ENCODE measurements at places on chromosomes 2 and 18.
A peak's percentile ranks its signal among the peaks of the same experiment; 100 is the strongest.

DNA sequence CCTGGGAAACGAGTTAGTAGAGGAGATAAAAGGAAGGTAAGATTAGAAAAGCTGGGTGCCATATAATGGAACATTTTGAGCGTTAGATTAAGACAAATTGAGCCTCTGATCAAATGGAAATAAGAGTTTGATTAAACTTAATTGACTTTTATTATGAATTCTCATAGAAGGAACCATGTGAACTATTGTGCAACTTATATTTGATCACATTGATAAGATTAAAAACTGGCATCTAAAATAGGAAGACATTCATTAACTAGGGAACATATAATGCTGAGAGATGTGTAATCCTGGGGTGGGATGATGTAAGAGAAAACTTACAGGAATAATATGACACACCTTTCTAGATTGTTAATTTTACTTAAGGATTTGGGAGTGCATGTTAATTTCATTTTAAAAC, 22.5 kb downstream of the TBR1 start:
- DNase-seq = no peak

DNA sequence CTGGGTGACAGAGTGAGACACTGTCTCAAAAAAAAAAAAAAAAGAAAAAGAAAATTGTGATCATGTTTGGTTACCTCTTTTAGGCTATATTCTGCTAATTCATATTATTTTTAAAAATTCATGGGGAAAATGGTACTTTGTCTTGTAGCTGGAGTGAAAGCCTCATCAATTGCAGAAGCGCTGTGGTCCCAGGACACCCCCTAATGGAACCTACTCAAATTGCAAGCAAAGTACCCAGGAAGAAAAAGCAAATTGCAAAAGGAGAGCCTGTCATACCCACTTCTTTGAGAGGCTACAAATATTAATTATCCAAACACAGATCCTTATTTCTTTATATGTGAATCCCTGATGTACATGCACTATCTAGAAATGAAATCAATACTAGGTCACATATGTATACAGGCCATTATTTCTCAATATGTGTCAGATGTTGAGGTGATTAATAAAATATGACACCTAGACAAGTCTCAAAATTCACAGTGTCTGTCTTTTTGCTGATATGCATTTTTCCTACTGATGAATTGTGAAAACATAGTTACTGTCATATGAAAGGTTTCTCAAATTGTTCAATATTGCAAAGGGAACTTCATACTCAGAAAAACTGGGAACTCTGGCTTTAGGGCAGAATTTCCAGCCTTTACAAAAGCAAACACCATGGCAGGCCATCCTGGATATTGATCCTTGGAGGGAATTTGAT, 12.6 kb downstream of the CRACDL start:
- no peak for DNase-seq

- DNase-seq = peak; percentile 17
Observed at GRCh38 chr18:9951022-9951859, 37.4 kb downstream of the VAPA start.

- no peak for DNase-seq
Observed at GRCh38 chr18:76913583-76913982, 91.2 kb downstream of the ZNF236 start.

- DNase-seq = no peak
Observed at GRCh38 chr2:16669388-16669787, 3.8 kb upstream of the CYRIA start.

DNA sequence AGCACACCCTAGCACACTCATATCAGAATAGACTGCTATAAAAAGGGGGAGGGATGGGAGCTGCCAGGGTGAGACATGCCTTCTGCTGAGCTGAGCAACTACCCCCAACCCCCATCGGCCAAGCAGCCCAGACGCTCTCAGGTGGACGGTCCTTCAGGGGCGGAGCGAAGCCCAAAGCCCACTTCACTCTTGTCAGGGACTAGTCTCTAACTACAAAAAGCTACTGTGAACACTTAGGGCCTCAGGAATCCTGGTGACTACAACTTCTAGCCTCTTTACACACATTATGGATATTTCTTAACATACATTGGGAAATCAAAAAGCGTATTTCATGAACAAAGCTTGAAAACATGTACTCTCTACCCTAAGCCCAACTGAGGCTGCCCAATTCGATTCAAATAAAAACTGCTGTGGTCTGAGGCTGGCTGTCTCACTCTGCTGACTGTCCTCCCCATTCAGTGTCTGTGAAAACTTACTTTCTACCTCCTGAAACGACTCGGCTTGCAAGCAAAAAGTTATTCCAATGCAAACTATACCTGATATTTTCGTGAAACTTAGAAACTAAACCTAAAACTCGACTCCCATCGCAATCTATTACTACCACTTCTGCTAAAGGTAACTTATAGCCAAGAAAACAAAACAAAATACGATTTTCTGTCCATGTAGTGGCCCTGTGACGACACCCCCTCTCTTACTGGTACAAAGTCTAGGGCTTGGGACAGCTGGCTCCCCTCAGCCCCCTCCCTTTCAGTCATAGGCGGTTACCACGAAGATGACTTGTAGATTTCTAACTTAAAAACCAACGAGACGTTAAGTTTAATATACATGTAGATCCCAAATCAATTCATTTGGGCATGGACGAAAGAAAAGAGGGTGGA, 1.2 kb downstream of the SERTAD2 start:
- DNase-seq = peak; percentile 56

- no peak for DNase-seq
Observed at GRCh38 chr2:85731606-85732005, 22.2 kb upstream of the ATOH8 start.

GRCh38 chr18:4639628-4640310, 184.7 kb upstream of the DLGAP1 start:
- no peak for DNase-seq

DNA sequence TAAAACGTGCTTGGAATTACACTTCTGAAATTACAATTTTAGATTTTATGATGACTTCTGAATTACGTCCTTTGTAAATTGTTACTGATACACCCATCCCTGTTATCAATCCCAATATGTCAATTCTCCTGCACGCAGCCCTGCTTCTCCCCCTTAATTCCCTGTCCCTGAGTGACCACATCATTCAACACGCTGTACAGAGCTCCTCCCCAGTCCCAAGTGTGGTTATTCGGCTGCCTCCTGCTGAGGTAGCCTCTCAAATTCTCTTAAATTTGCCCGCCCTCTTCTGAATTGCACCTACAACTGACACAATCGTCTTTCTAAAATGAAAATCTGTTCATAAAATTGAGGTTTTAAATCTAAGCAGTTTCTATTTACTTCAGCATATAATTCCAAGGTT, 10.1 kb downstream of the SERPINB8 start:
- DNase-seq = no peak

DNA sequence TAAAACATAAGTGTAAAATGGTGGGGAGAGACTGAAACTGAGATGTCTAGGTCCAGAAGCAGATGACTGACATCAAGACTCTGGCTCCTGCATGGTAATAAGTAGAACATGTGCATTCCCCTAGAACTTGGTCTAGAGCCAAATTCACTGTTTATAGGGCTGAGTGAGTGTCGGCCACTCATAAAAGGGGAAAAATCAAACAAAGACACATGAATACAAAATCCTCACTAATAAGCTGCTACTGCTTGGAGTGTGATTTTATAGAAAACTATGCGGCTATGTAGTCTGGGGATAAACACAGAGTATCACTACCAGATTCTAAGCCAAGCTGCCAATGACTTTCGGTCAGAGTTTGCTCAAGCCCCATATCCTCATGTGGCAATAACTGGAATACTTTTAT, 1080.8 kb upstream of the DDX18 start:
- no peak for DNase-seq

DNA sequence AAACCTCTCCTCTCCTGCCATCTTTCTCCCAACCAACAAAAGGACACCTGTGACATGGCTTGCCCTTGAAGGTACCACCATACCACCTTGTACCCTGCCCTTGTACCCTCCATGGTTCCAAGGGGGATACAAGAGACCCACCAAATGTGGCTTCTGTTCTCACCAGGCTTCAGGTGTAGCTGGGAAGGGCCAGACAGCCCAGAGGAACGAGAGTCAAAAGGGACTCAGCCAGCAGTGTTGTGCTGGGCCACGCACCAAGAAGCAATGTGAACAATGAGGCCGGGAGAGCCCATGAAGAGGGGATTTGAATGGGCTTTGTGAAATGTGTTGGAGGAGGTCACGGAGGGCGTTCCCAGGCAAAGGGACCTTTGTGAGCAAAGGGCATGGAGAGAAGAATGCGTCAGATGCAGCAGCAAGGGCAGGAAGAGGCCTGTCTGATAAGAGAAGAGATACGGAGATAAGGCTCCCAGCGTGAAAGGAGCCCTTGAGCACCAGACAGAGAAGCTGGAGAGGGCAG, 48.6 kb downstream of the PLB1 start:
- DNase-seq = no peak

DNA sequence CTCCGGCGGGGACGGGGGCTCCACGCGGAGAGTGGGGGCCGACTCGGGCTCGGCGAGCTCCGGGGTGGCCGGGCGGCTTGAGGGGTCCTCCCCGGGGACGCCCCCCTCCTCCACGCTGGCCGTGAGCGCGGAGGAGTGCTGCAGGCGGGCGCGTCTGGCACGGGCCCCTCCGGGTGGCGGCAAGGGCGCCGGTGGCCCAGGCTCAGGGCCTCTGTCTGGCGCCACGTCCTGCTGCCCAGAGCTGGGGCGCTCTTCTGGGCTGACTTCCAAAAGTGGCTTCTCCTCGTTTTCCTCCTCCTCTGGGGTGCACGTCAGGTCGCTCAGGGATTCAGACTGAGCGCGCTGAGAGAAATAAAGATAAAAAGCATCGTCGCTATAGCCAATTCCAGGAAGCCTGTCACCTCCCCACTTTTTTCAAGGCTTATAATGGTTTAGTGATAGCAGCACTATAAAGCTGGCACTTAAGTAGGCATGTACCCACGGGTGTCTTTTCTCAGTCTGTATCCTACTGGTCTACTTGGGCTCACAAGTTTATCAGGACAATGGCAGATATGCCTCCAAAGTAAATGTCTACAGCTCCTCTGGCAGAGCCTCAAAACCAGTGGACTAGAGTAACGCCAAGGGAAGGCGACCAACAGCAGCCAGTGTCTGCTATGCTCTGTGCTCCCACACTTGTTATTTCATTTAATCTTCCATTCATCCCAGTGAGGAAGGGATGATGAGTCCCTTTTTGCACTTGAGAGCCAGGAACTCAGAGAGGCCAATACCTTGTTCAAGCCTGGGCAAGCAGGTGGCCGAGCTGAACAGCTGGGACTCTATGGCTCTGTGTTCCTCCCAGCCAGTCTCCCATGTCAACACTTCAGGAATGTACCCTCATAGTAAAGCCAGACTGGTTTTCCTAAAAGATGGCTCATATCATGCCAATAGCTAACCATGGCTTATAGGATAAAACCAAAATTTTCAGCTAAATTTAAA, 92.6 kb upstream of the MGAT4A start:
- peak; percentile 21 for DNase-seq

GRCh38 chr18:36114251-36114650, 14.9 kb downstream of the SLC39A6 start:
- DNase-seq = no peak

DNA sequence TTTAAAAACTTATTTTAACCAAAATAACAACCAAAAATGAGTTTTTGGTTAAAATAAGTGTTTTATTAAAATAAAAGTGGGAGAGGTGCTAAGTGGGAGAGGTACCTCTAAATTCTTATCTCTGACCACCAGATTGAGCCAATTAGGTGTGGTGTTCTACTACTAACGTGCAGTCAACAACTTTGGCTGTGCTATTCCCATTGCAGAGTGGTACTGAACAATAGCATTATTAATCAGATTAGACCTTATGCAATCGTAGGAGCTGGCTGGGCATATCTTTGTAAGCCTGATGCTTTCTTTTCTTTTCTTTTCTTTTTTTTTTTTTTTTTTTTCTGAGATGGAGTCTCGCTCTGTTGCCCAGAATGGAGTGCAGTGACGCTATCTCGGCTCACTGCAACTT, 38.9 kb downstream of the RAB27B start:
- no peak for DNase-seq

- no peak for DNase-seq
Observed at GRCh38 chr2:67524213-67524612, 127.1 kb downstream of the ETAA1 start.

DNA sequence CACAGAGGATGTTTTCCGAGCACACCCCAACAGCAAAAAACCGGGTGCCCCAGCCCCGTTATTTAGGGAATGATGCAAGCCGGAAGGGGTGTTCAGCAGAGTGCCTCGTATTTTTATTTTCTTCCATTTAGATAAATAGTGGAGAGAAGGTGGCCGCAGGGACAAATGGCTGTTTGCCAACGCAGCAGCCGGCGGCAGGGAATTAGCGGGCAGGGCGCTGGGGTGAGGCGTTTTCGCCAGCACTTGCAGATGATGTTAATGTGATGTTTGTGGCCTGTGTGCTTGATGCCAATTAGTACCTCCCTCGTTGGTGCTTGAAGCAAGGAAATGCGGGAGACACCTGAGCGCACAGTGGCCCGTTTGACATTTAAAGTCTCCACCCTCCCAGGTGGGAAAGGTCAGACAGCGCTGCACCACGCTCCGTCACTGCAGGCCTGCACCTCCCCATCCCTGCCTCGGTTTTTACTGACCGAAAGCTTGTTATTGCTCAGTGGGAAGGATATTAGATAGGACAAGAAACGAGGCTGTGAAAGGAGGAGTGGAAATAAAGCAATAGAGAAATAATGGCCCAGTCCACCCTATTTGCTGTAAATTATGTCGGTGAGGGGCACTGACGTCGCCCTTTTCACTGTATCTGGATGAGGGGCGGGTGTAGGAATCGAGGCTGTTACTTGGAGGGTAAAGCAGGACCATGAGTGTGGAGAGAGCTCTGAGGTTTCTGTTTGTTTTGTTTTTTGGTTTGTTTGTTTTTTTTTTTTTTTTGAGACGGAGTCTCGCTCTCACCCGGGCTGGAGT, 39.1 kb downstream of the NFATC1 start:
- DNase-seq = no peak

DNA sequence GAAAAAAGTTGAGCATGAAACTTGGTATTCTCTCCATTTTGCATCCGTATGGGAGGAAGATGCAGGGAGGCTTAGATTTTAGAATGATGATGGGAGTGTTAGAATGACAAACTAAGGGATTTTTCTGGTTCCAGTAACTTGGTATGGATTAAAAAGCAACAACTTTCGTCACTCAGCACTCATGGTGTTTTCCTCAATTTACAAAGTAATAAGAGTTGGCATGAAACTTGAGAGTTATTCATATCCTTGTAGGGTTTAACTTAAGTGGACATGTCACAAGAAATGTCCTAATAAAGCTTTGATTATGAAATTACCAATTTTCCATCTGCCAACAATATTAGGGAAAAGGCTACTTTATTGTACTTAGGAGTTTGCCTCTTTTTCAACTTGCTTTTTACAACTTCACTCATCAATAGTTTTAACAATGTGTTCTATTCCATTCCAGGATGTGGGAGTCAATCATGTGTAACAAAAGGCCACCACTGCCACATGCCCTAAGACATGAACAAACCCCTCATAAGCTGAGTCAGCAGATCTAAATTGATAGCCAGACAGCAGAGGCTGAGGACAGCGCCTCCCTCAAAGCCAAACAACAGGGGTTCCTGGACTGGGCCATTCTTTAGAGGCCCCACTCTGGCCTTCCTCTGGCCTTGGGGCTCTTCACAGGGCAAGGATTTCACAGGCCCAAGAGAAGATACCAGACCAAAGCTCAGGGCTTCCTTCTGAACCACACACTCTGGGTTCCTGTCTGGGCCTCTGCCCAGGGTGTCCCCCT, 265.8 kb downstream of the TNS1 start:
- no peak for DNase-seq

Measured in nephron progenitor cell (in vitro differentiated cells).